ENCODE measurements at places on chromosomes 13 and 19. TPM values are rescaled to one million over a fixed set of nuclear protein-coding genes. Genes with fewer than 3 reads are reported as not detected.

DAND5 gene
- not detected for total RNA-seq

CEACAM8 gene
- total RNA-seq = not detected

ZBTB32 gene
- total RNA-seq = not detected

MCEMP1 gene
- total RNA-seq = not detected

ZNF738 gene
- 5.6 TPM for total RNA-seq
